Vagina (tissue), 2 donors: ENCODE measurements at places on chromosomes 12 and 14. TPM values are rescaled to one million over a fixed set of nuclear protein-coding genes. Genes with fewer than 3 reads are reported as not detected.
A peak's percentile ranks its signal among the peaks of the same experiment; 100 is the strongest.

FOXA1 gene
- total RNA-seq: 11.5 TPM

TXNDC16 gene
- total RNA-seq: 5.9 TPM

PNN gene
- total RNA-seq: 54.5 TPM

- no peak overlapping the region for H3K27ac ChIP-seq
- no peak for DNase-seq
- no peak overlapping the region for H3K4me3 ChIP-seq
- no peaks in the 10 kb centered on the region for H3K36me3 ChIP-seq
- no peaks in the 10 kb centered on the region for H3K27me3 ChIP-seq
- peaks cover 20% of the 10 kb centered on the region for H3K4me1 ChIP-seq
Observed at GRCh38 chr12:108316176-108317086, 22.7 kb downstream of the CMKLR1 start.

DNA sequence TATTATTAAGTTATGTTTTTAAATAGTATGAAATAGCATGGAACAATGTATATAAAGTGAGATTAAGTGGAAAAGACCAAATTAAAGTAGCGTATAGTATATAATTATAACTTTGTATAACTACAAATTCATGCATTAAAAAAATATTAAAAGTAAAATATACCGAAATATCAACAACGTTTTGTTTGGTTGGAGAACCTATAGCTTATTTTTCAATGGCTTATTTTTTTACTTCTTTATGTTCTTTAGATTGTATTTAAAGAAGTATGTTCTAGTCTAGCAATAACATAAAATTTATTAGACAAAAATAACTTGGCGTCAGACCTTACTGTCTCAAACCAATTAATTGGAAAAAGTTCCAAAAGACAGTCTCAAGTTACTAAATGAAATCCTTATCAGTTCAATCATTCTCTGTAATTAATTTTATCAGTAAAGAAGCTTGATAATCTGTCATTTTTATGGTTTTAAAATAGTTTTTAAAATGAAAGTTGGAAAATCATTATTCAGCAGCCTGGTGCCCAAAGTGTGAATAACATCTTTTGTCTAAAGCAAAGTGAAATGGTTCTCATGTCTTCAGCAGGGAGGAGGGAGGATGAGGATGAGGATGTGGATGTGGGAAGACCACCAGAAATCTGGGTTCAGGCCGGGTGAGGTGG, 46.7 kb downstream of the IRAK3 start:
- H3K4me3 ChIP-seq: peak overlapping the region; percentile 46
- DNase-seq: no peak
- H3K27ac ChIP-seq: peak overlapping the region; percentile 77
- H3K36me3 ChIP-seq: no peaks in the 10 kb centered on the region
- H3K27me3 ChIP-seq: no peaks in the 10 kb centered on the region

DNA sequence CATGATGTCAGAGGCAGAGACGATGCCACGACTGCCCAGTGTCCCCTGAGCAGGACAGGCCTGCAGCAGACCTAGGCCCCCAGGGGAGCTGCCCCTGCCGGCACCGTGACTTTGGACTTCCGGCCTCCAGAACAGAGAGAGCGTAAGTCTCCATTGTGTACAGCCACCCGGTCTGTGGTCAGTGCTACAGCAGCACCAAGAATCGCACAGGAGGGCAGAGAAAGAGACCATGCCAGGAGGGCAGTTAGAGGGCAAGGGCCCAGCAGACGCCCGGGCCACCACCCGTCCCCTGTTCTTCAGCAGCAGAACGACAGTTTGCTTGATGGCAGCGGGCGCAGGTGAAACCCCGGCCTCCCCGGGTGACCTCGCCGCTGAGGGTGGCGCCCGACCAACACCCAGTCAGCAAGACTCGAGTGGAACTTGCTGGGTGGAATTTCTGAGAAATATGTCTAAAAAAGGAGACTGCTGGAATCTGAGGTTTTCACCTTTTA, 19.7 kb downstream of the GALNT9 start:
- H3K4me1 ChIP-seq: no peaks in the 10 kb centered on the region
- H3K27me3 ChIP-seq: no peaks in the 10 kb centered on the region
- no peak overlapping the region for H3K4me3 ChIP-seq
- DNase-seq: no peak

DNA sequence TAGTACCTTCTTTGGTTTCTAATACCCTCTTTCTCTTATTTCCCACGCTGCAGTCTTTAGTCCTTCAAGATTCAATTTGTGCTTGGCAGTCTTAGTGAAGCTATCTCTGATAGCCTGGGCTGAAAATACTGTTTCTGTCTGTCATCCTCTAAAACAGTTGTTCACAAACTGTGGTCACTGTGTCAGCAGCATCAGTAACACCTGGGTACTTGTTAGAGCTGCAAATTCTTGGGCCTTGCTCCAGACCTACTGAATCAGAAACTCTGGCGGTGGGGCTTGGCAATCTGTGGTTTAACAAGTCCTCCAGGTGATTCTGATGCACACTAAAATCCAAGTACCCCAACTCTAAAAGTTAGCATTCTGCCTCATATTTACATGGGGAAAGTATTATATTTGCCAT, 217.5 kb upstream of the SEL1L start:
- H3K36me3 ChIP-seq: no peaks in the 10 kb centered on the region
- H3K4me1 ChIP-seq: no peaks in the 10 kb centered on the region
- DNase-seq: no peak
- H3K27me3 ChIP-seq: no peaks in the 10 kb centered on the region
- H3K4me3 ChIP-seq: no peak overlapping the region

DNA sequence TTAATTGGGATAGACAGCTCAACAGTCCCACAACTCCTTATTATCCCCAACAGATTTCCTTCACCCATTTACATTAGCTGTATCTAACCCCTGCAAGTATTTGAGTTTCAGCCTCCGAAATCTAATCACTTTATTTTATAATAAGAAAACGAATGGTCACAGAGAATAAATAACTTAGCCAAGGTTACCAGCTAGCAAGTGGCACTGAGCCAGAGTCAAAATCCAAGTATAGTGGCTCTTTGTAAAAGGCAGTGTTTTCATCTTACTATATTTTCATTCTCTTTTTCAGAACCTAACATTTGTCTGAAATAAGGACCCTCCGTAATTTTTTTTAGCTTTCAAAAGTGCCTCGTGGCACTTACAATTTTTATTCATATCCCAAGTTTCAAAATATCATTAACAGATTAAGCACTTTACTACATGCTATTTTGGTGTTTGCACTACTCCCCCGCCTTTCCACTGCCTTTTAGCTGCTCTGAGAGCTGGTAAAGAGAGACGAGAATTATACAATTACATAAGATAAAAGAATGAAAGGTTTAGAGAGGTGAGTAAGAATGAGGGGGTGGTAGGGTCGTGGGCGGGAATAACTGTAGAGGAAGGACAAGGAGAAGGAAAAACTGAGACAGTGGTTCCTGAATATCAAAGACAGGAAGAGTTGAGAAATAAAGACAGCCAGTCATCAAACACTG, 3.7 kb upstream of the USP15 start:
- no peak overlapping the region for H3K4me3 ChIP-seq
- DNase-seq: no peak
- no peaks in the 10 kb centered on the region for H3K36me3 ChIP-seq
- no peak overlapping the region for H3K27ac ChIP-seq
- H3K4me1 ChIP-seq: peaks cover 13% of the 10 kb centered on the region

DNA sequence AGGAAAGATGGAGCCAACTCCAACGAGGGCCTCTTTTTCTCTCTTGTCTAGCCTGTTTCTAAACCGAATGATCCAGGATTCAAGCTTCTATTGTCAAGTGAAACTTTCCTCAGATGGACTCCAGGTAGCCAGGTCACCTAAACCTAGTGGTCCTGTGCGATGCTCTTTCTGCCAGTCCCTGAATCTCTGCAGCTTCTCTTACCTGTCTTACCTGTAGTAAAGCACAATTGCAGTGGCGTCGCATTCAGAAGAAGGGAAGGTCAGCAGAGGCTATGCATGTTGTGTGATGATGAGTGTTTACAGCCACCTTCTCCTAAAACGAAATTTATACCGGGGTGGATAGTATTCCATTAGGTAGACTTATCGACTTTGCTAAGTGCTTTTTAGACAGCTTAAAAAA, 47.4 kb upstream of the TRAF3 start:
- no peak for DNase-seq
- H3K4me1 ChIP-seq: no peaks in the 10 kb centered on the region
- no peak overlapping the region for H3K27ac ChIP-seq
- no peaks in the 10 kb centered on the region for H3K27me3 ChIP-seq
- H3K4me3 ChIP-seq: no peak overlapping the region

GRCh38 chr12:99372257-99372920, 275.2 kb upstream of the GARIN6 start:
- no peaks in the 10 kb centered on the region for H3K36me3 ChIP-seq
- H3K27me3 ChIP-seq: no peaks in the 10 kb centered on the region
- no peak overlapping the region for H3K27ac ChIP-seq
- H3K4me1 ChIP-seq: peaks cover 6% of the 10 kb centered on the region
